C1 segment of cervical spinal cord (tissue), 14 donors: ENCODE measurements at places on chromosomes 7 and 10.

DNA sequence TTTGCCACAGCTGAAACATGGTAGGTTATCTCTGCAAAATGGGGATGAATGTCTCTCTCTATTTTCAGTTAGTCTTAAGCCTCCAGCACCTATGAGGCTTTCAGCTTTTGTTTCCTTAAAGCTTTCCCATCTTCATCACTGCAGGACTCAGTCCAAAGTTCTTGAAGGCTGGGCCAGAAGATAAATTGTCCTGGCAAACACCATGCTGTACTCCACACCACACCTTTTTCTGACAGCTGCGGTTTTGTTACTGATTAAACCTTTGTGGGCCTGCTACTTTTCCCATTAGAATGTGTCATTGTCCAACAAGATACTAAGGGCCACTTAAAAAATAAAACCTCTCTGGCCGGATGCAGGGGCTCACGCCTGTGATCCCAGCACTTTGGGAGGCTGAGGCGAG, 87.2 kb upstream of the A1CF start:
- no peak for DNase-seq

- no peak for DNase-seq
These were observed 22.3 kb downstream of the BTBD16 start for GRCh38 chr10:122293156-122293960.

- no peak for DNase-seq
These were observed 383.2 kb downstream of the DNAJB6 start for GRCh38 chr7:157719705-157720655.

GRCh38 chr7:157151626-157152339, 13.1 kb downstream of the UBE3C start:
- DNase-seq: no peak
